HS-5 (cell line): ENCODE measurements at places on chromosomes 13 and 19.

DNA sequence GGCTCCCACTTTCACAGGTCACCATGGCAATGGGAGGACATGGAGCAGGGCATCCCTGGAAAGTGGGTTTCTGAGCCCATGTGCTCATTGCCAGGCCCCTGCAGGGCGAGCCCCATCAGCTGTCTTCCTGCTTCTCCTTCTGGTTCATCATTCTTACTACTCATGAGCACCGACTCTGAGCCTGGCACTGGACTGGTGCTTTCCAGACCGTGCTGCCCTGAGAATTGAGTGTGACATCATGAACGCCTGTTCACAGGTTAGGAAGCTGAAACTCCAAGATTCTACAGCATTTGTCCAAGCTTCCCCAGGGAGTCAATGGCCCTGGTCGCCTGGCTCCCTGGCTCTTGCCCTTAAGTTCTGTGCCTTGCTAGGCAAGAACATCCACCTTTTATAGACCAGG, 210.4 kb upstream of the ZNF536 start:
- DNase-seq = no peak

- no peak for DNase-seq
These were observed 24.2 kb downstream of the C19orf12 start for GRCh38 chr19:29690842-29691241.

- no peak for DNase-seq
These were observed 90.1 kb upstream of the ABCC4 start for GRCh38 chr13:95391362-95391761.

DNA sequence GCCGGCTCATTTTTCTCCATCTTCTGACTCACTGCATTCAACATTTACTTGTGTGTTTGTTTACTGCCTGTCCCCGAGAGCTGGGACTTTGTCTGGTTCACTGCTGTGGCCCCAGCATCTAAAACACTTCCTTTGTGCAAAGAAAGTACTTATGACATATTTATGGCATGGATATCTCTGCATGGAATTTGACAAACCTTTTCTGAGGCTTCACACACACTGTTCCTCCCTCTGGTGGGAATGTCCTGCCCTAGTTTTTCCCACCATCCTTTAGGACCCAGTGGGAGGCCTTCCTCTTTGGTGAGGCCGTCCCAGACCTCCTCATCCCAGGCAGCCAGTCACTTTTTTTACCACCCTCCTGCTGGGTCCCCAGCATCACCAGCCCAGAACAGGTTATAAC, 1.4 kb upstream of the SRRM5 start:
- DNase-seq = no peak

DNA sequence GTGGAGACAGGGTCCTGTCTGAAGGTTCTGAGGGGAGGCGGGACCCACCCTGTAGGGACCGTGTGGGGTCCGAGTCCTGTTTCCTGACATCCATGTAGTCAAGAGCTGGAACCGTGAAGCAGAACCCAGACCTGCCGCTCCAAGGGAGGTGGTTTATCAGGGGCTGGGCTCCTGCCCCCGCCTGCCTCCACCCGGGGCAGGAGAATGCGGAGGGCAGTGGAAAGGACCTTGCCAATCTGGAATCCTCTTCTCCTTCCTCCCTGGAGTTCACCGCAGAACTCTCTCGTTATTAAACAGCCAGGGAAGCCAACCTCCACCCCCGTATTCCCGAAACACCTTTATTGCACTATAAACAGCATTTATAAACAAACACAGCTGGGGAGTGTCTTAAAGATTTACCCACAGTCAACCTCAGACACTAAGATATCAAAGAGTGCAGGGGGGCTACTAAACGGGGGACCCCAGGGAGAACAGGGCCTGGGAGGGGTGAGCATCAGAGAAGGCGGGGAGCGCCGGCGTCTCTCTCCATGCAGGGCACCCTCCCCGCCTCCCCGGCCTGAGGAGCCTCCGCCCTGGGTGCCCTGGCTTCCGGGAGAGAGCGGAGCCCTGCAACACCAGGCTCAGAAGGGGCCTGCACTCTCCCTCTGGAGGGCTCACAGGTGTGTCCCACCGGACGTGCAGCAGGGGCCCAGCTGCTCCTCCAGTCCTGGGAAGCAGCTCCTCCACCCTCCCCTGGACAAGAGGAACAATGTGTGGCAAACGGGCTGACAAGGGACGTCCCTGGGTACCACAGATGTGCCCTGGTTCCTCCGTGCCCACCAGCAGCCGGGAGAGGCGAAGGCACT, 3.6 kb downstream of the C2CD4C start:
- no peak for DNase-seq

GRCh38 chr13:29131881-29132668, 311.9 kb downstream of the MTUS2 start:
- DNase-seq = no peak

GRCh38 chr13:95636853-95637252, 7.7 kb downstream of the DZIP1 start:
- DNase-seq = no peak

DNA sequence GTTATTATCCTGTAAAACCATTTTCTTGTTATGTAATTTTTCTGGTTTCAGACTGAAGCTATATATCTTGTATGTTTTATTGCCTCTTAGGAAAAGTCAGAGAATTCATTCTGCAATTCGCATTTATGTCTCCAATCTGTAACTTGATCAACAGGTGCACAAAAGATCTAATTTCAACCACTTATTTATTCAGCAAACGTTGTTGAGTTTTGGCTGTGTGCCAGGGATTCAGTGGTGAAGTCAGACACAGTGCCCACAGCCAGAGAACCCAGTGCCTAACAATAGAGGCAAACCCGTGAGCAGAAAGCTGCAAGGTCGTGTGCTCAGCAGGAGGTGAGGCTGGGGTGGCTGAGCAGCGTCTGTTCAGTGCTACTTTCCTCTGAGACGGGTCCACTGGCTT, 119.5 kb upstream of the MCF2L start:
- no peak for DNase-seq

GRCh38 chr13:99997702-99998214, 16.2 kb downstream of the ZIC2 start:
- no peak for DNase-seq

DNA sequence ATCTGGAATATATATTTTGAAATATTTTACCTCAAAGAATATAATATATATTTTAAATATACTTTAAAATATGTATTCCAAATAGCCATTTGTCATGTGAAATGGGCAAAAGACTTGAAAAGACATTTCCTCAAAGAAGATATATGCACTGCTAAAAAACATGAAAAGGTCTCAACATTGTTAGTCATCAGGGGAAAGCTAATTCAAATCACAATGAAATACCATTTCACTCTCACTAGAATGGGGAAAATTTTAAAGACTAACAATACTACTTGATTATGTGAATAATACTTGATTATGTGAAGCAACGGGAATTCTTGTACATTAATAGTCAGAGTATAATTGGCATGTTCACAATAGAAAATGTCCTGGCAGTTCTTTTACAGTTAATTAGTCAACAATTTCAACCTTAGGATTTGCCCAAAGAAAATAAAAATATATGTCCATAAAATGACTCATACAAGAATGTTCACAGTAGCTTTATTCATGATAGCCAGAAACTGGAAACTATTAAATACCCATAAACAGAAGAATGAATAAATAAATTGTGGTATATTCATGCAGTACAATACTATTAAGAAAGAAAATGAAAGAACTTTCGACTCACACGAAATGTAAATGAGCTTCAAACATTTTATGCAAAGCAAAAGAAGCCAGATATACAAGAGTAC, 6.8 kb upstream of the KBTBD6 start:
- DNase-seq = no peak

GRCh38 chr19:6801485-6802086, 29.1 kb downstream of the VAV1 start:
- no peak for DNase-seq

DNA sequence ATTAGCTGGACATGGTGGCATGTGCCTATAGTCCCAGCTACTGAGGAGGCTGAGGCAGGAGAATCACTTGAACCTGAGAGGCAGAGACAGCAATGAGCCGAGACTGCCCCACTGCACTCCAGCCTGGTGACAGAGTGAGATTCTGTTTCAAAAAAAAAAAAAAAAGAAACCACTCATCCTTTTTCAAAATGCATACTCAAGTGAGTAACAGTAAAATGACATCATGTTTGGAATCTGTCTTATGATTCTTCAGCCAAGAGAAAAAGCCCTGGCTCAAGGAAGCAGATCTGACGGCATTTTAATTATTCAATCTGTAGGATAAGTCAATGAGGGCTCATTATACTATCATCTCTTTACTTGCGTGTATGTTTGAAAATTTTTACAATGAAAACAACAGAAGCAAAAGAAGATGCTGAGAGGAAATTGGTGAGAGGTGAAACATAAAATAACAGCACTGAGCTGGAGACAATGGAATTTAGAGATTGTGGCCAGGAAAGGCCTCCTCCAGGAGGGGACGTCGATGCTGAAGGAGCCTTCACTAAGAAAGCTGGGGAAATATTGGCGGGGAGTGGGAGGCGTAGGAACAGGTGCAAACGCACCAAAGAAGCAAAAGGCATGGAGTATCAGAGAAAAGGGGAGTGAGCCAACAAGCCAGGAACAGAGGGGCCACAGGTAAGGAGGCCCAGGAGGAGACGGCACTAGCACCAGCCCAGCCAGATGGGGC, 12.9 kb upstream of the CCNE1 start:
- DNase-seq = no peak

DNA sequence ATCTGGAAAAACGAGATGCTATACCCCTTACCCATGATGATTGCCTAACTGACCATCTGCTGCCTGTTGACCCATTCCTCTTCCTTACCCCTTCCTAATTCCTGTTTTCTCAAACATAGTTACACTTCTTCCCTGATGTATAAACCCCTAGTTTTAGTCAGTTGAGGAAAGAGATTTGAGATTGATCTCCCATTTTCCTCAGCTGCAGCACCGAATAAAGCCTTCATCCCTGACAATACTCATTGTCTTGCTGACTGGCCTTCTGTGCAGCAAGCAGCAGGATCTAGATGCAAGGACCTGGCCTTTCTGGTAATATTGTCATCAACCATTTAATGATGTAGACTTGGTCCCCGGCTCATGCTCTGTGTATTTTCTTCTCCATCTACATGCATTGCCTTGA, 999 bp upstream of the ZNF264 start:
- no peak for DNase-seq

DNA sequence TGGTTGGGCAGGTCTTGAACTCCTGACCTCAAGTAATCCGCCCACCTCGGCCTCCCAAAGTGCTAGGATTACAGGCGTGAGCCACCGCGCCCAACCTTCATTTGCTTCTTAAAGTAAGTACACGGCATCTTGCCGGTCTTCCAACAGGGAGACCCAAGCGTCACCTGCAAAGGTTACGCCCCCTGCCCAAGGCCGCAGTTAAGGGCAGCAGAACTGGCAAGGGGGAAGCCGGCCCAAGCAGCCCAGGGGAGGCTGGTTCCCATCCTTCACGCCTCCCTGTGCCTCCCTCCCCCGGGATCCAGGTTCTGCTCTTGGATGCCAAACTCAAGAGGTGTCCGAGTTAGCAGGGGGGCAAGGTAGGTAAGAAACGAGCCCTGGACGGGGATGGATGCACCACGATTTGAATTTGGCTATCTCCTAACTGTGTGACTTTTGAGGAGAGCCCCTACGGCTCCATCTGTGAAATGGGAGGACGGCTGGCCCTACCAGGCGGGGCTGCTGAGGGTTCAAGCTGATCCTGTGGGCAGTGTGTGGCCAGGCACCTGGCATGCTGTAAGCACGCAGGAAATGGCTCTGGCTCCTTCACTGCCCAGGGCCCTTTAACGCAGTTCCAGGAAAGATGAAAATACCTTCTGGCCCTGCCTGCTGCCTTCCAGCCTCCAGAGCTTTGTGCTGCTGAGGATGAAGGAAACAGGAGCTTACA, 9.0 kb downstream of the RFX1 start:
- DNase-seq = no peak

- no peak for DNase-seq
These were observed 30.7 kb downstream of the PDE4A start for GRCh38 chr19:10450853-10451609.

DNA sequence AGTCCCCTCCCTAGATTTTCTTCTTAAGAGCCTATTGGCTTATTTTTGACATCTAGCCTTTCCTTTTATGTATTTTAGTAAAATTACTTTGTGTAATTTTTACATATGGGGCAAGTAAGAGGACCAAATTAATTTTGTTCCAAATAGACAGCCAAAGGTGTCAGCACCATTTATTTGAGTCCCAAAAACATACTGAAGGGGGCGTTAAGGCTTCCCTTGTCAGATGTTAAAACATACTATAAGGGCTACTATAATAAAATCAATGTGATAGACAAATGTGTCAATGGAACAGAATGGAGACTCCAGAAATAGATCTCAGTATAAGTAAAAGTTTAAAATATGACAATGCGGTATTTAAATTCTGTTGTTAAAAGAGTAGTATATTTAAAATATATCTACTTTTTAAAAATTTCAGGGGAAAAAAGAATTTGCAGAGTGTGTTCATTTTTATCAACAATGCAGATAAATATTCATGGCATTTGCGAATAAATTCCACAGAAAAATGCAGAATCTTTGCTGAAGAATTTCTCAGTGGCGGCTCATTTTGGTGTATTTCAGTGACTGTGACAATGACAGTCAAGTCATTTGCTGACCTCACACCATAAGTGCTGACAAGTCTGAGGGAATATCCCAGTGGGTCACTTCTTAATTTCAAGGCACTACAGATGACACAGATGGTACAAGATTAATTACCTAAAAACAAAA, 133.7 kb downstream of the MTUS2 start:
- no peak for DNase-seq

DNA sequence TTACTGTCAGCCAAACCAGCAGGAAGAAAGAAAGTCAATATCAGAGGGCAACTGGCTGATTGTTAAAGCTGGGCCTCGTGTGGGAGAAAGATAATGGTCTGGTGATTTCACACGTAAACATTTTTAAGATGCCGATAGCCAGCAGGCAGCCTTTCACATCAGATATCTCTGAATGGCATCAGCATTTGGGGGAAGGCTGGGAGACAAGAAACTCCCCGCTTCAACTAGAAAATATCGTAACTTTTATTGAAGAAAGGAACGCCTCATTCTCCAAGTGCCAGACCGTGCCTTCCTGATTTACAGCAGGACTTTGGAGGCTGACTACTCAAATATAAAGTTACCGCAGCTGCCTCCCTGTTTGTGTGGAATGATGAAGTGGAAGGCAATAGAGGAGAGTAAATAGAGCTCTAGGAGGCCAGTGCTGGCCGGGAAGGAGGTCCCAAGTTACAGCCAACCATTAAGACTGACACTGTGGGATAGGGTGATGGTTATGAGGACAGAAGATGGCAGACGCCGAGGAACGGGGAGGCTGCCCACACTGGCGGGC, 284.3 kb upstream of the MAB21L1 start:
- DNase-seq = no peak

- DNase-seq = no peak
These were observed 6.6 kb upstream of the IFI30 start for GRCh38 chr19:18167011-18167410.

GRCh38 chr13:78468621-78469020, 134.7 kb downstream of the POU4F1 start:
- DNase-seq = no peak

GRCh38 chr13:63408331-63409189, 1992.9 kb upstream of the PCDH20 start:
- no peak for DNase-seq

GRCh38 chr19:42596391-42597072, 1.8 kb upstream of the CEACAM8 start:
- no peak for DNase-seq

DNA sequence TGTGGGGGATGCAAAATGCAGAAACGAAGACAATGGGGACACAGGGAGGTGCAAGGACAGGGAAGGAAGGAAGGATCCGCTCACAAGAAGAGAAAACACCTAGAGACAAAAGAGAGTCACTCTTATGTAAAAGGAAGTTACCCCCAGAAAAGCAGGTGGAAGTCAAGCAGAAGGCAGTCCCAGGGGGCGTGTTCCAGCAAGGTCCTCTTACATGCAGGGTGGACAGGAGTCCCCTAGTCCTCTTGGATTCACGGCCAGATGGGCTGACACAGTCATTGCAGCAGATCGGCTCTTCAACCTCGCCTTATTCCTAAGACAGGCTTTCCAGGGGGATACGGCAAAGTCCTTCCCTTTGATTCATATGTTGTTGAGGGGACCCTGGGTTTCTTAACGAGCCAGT, 83.9 kb upstream of the SPATA13 start:
- DNase-seq = no peak
